ENCODE measurements at places on chromosomes 12 and 14.
A peak's percentile ranks its signal among the peaks of the same experiment; 100 is the strongest.

DNA sequence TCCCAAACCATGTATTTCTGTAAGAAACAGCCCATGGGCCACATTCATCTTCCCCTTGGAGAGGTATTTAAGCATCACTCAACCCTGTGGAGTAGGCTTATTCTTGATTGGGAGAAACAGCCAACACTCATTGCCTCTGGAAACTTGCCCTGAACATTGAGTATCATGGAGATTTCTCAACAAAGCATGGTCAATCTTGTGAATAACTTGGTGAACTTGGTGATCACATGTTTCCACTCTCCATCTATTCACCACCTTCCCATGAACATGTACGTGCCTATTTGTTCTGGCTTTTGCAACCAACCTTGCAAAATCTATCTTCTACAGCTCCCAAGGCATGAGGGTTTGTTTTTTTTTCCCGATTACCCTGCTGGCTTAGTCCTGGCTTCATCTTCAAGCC lies 163.2 kb downstream of the PAH start:
- DNase-seq, result no peak

- DNase-seq, result no peak
These were observed 41.5 kb downstream of the PDE3A start for GRCh38 chr12:20409607-20410377.

- DNase-seq, result no peak
These were observed 122.6 kb downstream of the ADGRD1 start for GRCh38 chr12:131076296-131076695.

DNA sequence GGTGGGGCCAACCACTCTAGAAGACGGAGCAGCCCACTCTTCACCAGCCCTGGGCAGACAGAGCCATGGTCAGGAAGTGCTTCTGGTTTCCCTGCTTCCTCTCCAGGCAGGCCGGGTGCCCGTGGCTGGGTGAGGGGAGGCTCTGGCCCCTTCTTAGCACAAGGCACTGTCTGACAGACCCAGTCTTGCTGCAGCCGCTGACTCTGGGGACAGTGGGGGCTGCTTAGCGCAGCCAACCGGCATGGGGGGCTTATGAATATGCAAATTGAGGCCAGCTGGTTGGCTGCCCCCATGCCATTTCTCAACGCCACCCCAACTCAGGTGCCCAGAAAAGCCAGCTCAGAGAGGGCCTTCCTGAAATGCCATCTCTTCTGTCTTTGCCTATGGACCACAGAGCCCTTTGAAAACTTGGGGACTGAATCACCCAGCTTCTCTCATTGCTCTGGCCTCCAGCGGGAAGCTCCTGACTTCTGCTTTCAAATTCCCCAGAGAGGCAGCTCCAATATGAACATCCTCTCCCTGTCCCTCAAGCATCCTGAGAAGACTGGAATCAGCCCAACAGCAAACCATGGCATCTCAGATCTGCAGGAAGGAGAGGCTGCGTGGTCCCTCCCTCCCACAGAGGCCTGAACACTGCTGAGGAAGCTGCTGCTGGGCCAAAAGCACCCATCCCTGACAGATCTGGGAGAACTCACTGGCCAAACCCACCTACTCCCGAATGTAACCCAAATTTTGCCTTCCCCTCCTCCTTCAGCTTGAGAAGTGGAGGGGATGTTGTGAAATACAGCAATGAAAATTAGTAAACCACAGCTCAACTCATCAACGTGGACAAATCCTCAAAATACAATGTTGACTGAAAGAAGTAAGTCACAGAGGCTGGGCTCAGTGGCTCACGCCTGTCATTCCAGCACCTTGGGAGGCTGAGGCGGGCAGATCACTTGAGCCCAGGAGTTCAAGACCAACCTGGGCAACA lies at the start of gene PROX2:
PROX2 (minus strand) TSS at position 205 of the 973 bp plus-strand sequence. CDS start 12,311 bp downstream, outside the sequence.
- DNase-seq, result peak; percentile 49

GRCh38 chr12:105357162-105357691 lies 26.7 kb downstream of the C12orf75 start:
- DNase-seq, result no peak

DNA sequence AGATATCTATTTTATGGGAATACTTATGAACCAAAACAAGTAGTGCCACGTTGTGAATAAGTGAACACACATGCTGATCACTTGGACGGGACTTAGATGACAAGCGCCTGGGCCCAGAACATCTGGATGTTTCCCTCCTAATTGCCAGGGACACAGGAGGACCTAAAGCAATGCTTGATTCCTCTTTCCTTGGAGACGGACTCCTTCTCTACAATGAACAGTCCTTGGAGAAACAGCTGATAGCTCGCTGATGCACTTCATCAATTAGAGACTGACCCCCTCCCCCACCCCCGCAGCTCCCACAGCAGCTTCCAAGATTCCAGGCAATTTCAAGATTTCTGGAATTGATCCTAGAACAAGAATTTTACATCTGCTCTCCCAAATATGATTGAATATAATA lies 86.4 kb downstream of the ST8SIA1 start:
- no peak for DNase-seq

- peak; percentile 74 for DNase-seq
These were observed 210.2 kb downstream of the PTPRO start for GRCh38 chr12:15532364-15532977.

- no peak for DNase-seq
These were observed 185.2 kb downstream of the TMTC3 start for GRCh38 chr12:88327276-88327675.

DNA sequence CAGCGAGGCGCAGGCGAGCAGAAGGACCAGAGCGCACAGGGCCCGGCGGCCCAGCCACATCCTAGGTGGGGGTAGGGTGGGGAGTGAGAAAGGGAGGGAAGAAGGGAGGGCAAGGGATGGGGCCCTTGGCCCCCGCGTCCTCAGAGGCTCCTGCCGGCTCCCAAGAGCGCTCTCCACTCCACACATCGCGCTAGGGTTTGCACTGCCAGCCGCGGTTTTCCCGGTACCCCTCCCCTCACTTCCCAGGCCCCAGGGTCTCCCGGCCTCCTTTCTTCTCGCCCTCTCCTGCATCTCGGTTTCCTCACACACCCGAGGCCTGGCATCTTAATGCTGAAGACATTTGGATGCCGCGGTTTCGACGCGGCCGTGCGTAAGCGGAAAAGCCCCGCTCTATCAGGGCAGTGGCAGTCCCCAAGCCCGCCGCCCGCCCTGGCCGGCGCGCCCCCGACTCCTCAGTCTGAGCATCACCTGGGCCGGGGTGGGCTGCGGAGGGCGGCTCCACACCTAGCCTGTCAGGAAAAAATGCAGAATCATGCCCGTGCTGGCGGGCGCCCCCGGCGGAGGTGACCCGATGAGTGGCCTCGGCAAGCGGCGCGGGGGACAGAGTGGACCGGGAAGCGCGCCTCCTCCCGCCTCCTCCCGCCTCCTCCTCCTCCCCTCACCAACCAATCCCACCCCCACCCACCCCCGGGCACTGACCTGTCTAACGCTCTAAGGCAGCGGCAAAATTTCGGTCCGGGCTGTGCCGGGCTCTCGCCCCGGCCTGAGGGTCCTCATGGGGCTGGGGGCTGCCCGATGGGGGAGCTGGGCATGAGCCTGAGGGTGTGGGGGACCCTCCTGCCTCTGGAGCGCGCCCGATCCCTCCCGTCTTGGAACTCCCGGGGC lies 686 bp downstream of the B4GALNT1 start:
- DNase-seq, result peak; percentile 25

GRCh38 chr12:104929977-104930376 lies 28.1 kb downstream of the SLC41A2 start:
- DNase-seq, result no peak

DNA sequence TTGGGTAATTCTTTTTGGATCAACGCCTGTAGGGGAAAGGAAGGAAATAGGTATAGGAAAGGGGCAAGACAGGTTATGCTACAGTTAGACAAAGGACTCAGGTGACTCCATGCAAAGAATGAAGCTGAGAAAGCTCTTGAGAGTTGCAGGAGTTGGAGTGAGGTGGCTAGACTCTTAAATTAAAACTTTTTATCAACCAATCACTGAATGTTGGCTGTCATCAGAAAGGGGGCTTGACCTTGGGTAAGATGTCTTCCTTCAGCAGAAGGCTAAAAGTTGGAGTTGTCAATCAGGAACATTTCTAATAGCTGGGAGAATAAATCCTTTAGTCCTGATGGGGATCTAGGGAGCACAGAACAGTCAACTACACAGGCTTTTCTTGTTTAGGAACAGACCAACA lies 595.4 kb downstream of the SLC16A7 start:
- no peak for DNase-seq

DNA sequence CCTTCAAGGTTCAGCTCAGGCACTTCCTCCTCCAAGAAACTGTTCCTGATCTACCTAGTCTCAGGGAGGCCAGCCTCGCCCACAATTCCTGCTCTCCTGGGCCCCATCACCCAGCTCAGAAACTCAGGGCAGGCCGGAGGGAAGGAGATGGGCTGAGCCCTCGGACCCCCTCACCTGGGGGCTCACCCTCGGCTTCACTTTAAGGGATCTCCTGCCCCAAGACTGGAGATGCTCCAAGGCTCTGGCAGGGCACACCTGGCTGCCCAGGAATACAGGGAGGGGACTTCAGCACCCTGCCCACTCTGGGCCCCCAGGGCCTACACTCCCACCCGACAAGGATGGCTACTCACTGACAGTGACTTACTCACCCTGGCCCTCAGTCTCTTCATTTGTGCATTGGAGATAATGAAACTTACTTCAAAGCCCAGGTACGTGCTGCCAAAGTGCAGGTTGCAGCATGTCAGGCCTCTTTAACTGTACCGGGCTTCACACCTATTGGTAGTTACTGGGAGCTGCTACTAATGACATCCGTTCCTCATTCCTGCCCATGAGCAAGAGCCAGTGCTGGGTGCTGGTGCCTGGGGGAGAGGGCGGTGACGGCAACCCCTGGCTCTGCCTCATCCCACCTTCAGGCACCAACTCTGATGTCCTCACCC lies 21.0 kb upstream of the PPP1R13B start:
- DNase-seq, result no peak

- DNase-seq, result no peak
These were observed 45.8 kb upstream of the HMGA2 start for GRCh38 chr12:65778258-65779090.

- no peak for DNase-seq
These were observed 556 bp downstream of the GPRC5A start for GRCh38 chr12:12891881-12892355.

GRCh38 chr12:40632933-40633332 lies 59.3 kb upstream of the CNTN1 start:
- no peak for DNase-seq

DNA sequence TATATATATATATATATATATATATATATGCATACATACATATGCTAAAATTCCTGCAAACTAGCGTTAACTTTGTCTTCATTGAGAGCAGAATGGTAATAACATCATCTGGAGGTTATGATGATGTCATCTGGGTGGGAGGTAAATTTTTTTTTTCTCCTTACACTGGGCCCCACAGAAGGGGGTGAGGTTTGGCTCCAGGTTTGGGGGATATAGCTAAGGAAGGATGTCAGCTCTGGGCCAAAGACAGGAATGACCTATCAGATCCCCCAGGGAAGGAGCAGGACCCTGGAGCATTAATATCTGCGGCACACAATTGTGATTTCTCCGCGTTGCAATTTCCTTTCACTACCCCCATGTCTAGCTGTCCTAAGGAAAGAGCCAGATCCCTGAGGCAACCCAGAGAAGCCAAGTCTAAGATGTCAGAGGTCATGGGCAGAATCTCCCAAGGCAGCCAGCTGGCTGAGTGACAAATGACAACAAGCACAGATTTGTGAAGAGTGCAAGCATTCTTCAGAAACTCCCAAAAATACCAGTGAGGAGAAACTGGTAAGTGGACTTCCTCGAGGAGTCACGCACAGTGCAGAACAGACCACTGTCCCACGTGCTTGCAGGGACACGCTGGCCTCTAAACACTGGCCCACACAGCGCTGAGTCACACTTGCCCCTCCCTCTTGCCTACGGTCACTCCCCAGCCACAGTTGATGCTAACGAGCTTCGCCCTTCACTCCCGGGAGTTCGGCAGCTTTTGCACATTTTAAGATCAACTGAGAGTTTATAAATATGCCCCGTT lies 9.9 kb downstream of the UBC start:
- DNase-seq, result no peak

DNA sequence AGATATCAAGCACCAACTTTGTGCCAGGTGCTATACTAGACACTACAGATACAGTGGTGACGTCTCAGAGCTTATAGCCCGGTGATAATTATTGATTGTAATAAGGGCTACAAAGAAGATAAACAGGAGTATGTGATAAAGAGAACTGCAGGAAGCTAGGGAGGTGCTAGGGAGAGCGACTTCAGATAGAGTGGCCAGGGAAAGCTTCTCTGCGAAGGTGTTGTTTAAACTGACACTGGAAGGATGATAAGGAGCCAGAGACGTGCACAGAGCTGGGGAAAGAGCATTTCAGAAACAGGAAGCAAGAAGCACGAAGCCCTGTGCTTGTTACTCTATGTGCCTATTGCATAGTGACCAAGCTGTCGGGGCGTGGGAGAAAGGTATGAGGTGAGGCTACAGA lies 48.1 kb upstream of the OTX2 start:
- no peak for DNase-seq

DNA sequence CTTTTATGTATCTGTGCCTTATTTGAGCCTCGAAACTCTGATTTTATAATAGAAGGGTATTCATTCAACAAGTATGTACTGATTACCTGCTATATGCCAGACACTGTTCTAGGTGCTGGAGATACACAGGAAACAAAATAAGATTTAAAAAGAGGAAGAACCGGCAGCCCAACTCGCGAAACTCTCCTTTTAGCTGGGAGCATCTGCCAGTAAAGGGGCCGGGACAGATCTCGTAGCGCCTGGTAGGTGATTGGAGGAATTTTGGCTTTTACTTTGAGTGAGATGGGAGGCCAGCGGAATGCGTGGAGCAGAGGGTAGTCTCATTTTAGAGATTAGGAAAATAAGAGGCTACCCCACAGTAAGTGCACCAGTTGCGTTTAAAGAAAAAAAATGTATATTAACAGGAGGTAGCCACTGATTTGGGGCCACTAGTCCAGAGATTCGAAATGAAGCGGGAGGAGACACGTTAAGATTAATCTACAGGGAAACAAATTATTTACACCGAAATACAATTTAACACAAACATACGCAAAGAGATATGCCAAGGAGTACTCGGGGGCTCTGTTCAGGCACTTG lies 520 bp upstream of the MON2 start:
- DNase-seq, result peak; percentile 38

DNA sequence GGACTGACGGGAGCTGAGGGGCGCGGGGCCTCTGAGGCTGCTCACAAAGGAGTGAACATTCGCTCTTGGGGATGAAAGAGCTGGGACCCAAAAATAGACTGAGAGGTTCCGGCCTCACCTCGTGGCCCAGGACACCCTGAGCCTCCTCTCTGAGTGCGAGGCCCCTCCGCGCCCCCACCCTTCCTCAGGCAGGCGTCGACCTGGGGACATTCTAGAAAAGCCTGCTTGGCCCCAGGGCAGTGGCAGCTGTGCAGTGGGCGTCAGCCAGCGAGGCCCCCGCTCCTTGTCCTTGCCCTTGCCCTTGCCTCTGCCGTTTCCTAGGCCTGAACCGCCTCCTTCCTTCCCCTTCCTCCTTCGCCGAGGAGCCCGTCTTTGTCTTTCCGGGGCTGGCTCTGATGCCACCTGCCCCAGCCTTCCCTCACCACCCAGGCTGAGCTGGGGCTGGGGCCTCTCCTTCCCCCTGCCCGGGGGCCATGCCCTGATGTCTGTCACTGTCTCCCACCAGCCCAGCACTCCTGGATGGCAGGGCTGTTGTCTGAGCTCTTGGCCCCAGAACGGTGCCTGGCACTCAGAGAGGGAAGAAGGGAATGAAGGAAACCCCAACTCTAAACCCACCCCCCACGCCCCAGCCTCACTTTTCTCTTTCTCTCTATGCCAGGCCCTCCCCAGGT lies 208.2 kb upstream of the RTL1 start:
- DNase-seq, result no peak

Measured in CD4-positive, alpha-beta T cell treated with Interleukin-17A for 4 hours (primary cell).